Thoracic aorta (tissue), 2 donors: ENCODE measurements at places on chromosomes 12 and 14. TPM values are rescaled to one million over a fixed set of nuclear protein-coding genes. Genes with fewer than 3 reads are reported as not detected.

DNA sequence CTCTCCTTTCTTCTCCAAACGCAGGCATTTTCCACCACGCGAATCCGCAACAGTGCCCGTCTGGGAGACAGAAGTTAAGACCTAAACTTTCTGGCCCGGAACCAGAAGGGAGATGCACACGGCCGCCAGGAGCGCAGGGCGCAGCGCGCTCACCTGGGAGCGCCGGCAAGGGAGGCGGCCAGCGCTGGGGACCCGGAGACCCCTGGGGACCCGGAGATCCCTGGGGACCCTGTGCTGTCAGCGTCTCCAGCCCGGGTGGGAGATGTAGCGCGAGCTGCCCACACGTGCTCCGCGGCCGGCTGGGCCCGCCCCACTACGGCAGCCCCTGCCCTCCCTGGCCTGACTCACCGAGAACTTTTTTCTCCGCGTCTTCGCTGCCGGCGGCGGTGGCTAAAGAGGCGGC lies 620 bp downstream of the YBX3 start:
- peak overlapping the region; percentile 100 for H3K27ac ChIP-seq
- no peaks in the 10 kb centered on the region for H3K27me3 ChIP-seq
- peak overlapping the region; percentile 98 for H3K4me3 ChIP-seq
- peak; percentile 12 for DNase-seq
- H3K36me3 ChIP-seq = no peaks in the 10 kb centered on the region
- peaks cover 24% of the 10 kb centered on the region for H3K4me1 ChIP-seq

Gene TMEM117
- 7.3 TPM for total RNA-seq

- no peaks in the 10 kb centered on the region for H3K36me3 ChIP-seq
- H3K4me1 ChIP-seq = no peaks in the 10 kb centered on the region
- no peak for DNase-seq
- H3K27me3 ChIP-seq = no peaks in the 10 kb centered on the region
These were observed 798.0 kb upstream of the MGAT4C start for GRCh38 chr12:87054226-87054625.

Gene PLBD1
- total RNA-seq = 12.8 TPM

DNA sequence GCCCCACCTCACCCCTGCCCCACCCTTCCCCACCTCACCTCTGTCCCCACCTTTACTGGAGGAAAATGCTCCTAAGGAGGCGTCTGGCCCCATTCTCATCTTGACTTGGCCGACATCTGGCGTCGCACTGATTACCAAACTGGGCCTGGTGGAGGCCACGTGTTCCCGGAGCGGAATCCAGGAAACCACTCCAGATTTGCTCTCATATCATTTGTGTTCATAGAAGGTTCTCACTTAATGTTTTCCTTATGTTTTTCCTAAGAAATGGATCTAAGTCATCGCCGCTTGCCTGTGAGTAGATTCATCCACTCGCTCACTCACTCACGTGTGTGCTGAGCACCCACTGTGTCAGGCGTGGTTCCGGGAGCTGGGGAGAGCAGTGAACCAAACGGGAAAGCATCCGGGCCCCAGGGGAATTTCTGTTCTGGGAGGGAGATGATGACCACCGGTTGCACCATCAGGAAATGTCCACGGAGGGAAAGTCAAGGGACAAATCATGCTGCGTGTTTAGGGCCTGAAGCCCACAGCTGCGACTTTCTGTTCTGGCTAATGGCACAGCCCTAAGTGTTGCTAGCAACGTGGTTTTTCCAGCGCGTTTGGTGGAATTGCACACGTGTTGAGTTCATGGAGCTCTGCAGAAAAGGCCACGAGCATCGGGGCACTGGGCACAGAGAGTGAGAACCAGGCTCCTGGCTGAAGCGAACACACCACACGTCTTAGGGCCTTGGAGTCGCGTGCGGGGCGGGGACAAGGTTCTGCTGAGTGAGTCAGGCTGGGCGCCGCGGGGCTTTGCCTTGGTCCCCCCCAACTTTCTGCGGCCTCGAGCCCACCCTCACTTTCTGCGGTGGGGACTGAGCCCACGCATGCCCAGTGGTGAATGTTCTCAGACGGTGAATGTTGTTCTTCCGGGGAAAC lies 57.7 kb downstream of the ADGRD1 start:
- H3K36me3 ChIP-seq = no peaks in the 10 kb centered on the region
- no peak overlapping the region for H3K27ac ChIP-seq
- peaks cover 6% of the 10 kb centered on the region for H3K4me1 ChIP-seq

- H3K4me1 ChIP-seq = no peaks in the 10 kb centered on the region
- no peaks in the 10 kb centered on the region for H3K27me3 ChIP-seq
- H3K4me3 ChIP-seq = no peak overlapping the region
- H3K36me3 ChIP-seq = no peaks in the 10 kb centered on the region
- DNase-seq = no peak
- no peak overlapping the region for H3K27ac ChIP-seq
These were observed 279.9 kb downstream of the RPS29 start for GRCh38 chr14:49306152-49306751.

DNA sequence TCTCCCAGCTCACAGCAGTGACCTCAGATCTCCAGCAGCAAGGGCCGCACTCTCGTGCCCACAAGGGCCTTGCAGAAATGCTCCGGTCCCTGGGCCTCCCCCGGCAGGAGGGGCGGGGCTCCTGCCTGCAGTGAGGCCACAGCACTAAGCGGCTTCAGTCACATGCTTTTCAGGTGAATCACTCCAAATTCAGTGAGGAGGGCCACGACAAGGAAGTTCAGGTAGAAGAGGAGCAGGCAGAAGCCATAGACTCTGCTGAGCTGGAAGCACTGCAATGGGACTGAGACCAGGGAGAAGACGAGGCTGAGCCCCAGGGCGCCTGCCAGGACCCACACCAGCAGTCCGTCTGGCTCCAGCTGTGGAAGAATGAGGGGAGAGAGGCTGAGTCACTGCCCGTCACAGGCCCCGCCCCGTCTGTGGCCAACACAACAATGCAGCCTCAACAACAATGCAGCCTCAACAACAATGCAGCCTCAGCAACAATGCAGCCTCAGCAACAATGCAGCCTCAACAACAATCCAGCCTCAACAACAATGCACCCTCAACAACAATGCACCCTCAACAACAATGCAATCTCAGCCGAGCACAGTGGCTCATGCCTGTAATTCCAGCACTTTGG lies 35.2 kb downstream of the SLC8B1 start:
- no peaks in the 10 kb centered on the region for H3K27me3 ChIP-seq
- H3K36me3 ChIP-seq = peaks cover 32% of the 10 kb centered on the region
- H3K27ac ChIP-seq = peak overlapping the region; percentile 96
- peaks cover 46% of the 10 kb centered on the region for H3K4me1 ChIP-seq
- peak; percentile 25 for DNase-seq

Gene PPP1R13B
- 15.3 TPM for total RNA-seq

DNA sequence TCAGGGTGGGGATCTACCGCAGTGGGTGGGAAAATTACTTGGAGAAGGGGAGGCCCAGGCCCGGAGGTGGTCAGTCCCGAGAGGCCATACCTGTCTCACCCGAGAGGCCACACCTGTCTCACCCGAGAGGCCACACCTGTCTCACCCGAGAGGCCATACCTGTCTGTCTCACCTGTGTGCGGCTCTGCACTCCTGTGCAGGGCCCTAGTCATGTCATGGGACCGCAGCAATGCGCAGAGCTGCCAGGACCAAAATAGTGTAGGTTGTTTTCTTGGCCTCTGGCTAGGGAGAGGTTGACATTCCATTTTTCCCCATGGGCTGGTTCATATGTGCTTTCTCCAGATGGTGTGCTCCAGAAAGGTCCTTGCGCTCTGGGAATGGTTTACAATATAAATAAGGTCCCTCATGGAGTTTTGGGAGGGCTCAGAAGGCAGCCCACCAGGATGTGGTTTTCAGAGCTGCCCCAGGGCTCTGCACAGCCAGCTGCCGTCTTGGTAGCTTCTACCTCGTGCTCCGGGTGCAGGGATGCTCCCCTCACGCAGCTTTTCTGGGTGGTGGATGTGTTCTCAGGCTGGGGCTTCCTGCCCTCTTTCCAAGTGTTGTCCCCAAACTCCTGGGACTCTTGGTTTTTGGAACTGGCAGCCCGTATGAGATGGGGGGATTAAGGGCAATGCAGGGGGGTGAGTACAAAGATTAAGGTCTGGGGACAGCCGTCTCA lies 58.2 kb downstream of the CACNA1C start:
- H3K4me1 ChIP-seq = peaks cover 66% of the 10 kb centered on the region
- peaks cover 10% of the 10 kb centered on the region for H3K36me3 ChIP-seq
- peak overlapping the region; percentile 55 for H3K27ac ChIP-seq
- DNase-seq = no peak
- H3K4me3 ChIP-seq = peak overlapping the region; percentile 10

DNA sequence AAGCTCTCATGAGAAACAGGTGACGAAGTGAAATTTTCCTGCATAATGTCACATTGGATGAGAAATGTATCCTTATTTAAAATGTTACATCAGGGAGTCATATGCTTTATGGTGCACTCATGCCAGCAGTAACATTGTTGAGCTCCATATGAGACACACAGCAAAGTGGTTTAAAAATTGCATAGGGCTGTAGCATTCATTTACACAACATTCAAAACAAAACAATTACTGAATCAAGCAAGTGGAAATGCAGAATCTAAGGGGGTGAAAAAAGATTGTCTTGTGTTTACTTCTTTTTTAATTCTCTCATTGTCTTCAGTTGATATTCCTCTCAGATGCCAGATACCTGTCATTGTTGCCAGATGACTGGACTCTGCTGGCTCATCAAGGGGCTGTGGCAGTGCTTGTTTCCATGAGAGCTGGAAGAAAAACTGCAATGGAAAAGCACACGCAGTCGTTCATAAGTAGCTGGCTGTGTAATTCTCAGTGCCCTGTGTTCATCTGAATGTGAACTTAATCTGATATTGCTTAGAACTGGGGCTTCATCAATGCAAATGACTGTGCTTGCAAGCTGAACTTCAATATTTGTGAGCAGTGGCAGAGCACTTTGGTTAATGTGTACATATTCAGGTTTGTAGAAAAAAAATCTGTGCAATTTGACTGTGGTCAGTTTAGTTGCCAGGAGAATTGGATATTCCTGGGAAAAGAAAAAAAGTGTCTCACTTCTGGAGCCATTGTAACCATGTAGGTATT lies 305.6 kb downstream of the RAD51B start:
- no peaks in the 10 kb centered on the region for H3K27me3 ChIP-seq
- H3K4me1 ChIP-seq = peaks cover 16% of the 10 kb centered on the region
- H3K36me3 ChIP-seq = no peaks in the 10 kb centered on the region
- no peak overlapping the region for H3K4me3 ChIP-seq

DNA sequence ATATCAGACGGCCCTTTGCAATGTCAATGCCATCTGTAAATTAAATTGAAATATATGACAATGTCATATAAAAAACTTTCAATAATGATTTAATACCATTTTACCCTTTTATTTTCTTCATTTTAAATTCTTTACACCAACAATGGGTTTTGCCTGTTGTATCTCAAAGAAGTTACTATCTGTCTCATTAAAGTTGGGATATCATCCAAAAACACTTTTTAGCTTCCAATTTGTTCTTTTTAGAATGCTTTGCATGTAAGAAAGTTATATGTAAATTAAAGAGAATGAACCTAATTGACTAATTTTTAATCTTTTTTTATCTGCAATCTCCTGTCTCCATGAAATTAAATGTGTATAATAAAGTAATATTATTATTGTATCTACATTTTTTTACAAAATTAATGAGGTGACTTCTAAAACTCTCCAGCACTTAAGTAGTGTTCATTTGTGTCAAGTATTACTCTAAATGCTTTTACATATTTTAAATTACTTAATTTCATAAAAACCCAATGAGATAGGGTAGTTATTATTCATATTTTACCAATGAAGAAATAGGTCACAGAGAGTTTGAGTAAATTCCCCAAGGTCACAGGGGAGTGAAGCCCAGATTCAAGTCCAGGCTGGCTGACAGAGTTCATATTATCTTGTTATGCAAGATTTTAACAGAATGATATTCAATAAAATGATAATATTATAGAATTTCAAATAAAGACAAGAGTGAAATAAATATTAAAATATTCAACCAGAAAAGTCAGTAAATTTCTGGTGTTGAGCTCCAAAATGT lies 673.0 kb upstream of the FLRT2 start:
- no peaks in the 10 kb centered on the region for H3K36me3 ChIP-seq
- no peak overlapping the region for H3K4me3 ChIP-seq
- H3K4me1 ChIP-seq = no peaks in the 10 kb centered on the region
- no peak overlapping the region for H3K27ac ChIP-seq
- DNase-seq = no peak

Gene C12orf50
- not detected for total RNA-seq

- peaks cover 26% of the 10 kb centered on the region for H3K4me1 ChIP-seq
- no peak overlapping the region for H3K27ac ChIP-seq
- no peak overlapping the region for H3K4me3 ChIP-seq
- no peaks in the 10 kb centered on the region for H3K27me3 ChIP-seq
- peaks cover 87% of the 10 kb centered on the region for H3K36me3 ChIP-seq
- no peak for DNase-seq
These were observed 89.4 kb upstream of the ZFP36L1 start for GRCh38 chr14:68882235-68882634.

Gene PRPH
- 2.5 TPM for total RNA-seq

DNA sequence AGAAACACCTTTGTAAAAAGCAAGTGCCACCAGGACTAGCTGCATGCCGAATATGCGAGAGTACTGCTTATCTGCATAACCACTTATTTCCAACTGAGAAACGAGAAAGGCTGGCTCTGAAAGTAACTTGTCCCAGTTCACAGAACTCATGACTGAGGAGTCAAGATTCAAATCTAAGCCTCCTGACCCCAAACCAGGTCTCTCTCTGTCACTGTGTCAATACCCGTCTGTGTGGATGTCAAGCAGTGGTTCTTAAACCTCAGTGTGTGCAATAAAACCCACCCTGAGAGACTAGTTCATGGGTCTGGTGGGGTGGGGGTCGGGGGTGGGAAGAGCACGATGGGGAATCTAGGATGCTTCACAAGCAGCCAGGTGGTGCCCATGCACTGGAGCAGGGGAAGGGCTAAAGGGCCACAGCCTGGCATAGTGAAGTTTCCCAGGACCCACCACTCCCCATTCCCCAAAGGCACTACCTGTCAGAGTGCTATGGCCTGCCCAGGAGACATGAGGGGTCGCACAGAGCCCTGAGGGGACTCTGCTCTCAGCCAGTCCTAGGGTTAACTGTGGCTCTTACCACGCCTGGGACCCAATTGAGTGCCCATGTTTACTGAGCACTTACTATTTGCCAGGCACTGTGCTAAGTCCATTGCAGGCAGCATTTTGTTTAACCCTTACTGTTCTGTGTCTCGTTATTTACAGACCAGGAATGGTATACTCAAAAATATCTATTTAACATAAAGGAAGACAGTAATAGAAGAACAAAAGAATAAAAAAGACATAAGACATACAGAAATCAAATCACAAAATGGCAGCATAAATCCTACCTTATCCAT lies 33.4 kb upstream of the PNMA1 start:
- peak overlapping the region; percentile 49 for H3K27ac ChIP-seq
- H3K4me1 ChIP-seq = peaks cover 82% of the 10 kb centered on the region
- DNase-seq = no peak
- no peak overlapping the region for H3K4me3 ChIP-seq
- no peaks in the 10 kb centered on the region for H3K27me3 ChIP-seq
- H3K36me3 ChIP-seq = no peaks in the 10 kb centered on the region

Gene B4GALNT3
- total RNA-seq = 16.8 TPM
